ENCODE measurements at places on chromosomes 12 and 14. TPM values are rescaled to one million over a fixed set of nuclear protein-coding genes. Genes with fewer than 3 reads are reported as not detected.

DNA sequence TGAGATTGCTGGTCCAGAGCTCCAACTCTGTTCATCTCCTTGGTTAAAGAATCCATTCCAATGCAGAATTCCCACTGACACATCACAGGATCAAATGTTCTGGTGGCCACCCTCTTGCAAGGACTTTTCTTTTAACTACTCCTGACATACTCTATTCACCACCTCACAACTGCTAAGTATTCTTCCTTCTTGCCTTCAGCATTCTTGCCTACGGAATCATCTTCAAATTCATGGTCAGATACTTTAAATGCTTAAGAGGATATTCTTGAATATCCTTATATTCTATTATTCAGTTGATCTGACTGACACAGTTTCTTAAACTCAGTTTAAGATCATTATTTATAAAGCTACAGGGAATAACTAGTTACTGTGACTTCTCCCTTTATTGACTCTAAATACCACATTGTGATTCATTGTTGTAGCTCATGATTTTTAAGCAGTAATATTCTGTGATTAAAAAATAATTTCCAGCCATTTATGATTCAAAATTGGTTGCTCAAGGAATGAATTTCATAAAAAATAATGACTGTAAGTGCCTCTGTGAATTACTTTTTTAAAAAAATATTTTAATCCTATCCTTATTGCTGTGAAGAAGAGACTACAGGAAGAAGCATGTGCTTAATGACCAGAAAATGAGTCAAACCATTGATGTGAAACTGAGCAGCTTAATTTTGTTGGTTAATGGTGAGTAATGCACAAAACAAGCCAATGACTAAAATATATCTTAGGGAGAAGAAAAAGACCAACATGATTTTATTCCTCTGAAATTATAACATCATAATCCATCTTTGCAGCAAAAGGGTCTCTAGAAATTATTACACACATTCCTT lies 207.1 kb downstream of the PIK3C2G start:
- no peak for DNase-seq

DNA sequence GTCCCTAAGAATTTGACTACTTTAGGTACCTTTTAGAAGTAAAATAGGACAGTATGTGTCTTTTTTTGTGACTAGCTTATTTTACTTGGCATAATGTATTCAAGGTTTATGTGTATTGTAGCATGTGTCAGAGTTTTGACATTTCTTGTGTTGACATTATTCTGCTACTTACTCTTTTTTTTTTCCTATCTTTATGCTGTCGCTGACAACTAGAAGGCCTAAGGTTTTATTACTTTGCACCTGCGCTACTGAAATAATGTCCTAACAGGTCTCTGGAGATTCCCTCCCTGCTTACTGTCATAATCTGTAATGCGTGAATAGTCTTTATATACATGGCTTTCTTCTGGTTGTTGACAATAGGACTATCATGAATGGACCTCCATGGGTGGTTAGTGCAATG lies 43.0 kb downstream of the PDE3A start:
- no peak for DNase-seq

GRCh38 chr12:58695263-58695662 lies 225.0 kb downstream of the LRIG3 start:
- DNase-seq: no peak

DNA sequence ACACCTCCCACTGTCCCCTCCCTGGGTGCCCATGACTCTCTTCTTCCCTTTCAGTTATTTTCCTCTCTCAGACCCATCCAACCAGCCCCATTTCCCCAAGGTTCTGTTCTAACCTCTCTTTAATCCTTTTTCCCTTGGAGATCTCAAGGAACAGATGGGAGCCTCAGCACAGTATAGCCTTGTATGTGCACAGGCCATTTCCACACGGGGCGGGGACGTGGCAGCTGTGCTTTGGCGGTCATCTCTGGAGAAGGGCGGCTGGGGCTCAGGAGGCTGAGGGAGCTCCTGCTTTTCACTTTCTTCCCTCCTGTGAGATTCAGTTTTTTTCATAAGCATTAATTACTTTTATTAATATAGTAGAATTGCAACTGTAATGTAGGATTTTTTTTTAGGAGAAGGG lies 212.2 kb downstream of the ZFP36L1 start:
- DNase-seq: no peak

DNA sequence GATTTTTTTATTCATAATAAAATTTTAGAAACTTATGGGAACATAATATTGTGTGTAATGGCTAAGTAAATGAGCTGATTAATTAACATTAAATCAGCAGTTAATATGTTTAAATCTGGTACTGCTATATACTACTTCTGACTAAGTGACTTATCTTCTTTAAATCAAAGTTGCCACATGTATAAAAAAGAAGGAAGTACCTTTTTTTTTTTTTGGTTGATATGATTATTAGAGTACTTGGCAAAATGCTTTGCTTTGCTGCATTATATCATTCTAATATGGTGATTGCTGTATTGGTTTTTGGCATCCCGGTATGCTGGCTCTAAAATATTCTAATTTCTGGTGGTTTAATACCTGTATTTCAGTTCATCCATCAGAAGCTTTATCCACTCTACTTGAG lies 319.1 kb upstream of the RGS6 start:
- no peak for DNase-seq

DNA sequence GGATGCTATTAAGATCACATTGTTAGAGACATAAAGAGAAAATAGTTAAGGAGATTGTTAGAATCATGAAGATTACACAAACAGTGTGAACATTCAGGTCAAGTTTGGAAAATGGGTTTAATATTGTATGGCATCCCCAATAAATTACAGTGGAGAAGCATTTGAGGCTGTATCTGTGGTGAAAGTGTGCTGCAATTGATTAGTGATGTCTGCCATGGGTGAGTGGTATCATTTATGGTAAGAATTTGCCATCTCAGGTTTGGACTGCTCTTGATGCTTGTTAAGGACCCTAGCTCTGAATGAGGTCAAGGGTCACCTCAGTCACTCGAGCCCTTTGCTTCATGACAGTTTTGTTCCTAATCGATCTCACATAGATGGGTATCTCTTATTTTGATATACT lies 265.7 kb upstream of the SRRM4 start:
- DNase-seq: no peak

GRCh38 chr14:73816393-73816816 lies 35.2 kb upstream of the PTGR2 start:
- DNase-seq: no peak

GRCh38 chr12:92747151-92747550 lies 44.4 kb downstream of the PLEKHG7 start:
- DNase-seq: no peak

GRCh38 chr14:75282170-75282554 lies 3.5 kb downstream of the FOS start:
- DNase-seq: no peak

GRCh38 chr12:132554845-132555630 lies 55.3 kb downstream of the LRCOL1 start:
- no peak for DNase-seq

- no peak for DNase-seq
Observed at GRCh38 chr12:100867639-100868393, 73.2 kb downstream of the ANO4 start.

GRCh38 chr12:124304314-124304790 lies 9.5 kb downstream of the RFLNA start:
- DNase-seq: no peak

The SMARCD1 gene
- total RNA-seq: 42.2 TPM

The TBX3 gene
- total RNA-seq: 57.0 TPM

Measured in vagina (tissue), 2 donors.